ENCODE measurements at places on chromosomes 3 and 15.

DNA sequence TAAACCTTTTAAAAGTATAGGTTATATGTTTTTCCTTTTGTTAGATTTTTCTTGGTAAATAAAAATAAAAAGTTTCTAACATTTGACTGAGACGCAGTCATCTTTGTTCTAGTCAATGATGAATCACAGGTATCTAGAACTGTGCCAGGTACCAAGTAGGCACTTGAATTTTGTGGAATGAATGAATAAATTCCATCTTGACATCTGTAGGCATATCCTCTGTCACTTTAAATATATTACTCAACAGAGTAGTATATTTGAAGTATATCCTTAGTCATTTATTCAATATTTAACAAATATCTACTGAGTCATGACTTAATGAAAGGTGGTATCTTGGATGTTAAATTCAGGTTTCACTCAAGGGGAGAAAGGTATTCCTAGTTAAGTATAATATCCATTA, 828.4 kb downstream of the TUSC7 start:
- no peak for DNase-seq

DNA sequence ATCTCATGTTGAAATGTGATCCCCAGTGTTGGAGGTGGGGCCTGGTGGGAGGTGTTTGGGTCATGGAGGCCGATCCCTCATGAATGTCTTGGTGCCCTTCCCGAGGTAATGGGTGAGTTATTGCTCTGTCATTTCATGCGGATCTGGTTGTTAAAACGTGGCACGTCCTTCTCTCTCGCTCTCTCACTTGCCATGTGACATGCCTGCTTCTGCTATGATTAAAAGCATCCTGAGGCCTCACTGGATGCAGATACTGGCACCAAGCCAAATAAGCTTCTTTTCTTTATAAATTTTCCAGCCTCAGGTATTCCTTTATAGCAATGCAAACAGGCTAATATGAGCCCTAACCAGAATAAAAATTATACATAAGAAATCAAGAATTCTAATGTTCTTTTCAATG, 31.7 kb upstream of the HACD2 start:
- DNase-seq, result no peak

DNA sequence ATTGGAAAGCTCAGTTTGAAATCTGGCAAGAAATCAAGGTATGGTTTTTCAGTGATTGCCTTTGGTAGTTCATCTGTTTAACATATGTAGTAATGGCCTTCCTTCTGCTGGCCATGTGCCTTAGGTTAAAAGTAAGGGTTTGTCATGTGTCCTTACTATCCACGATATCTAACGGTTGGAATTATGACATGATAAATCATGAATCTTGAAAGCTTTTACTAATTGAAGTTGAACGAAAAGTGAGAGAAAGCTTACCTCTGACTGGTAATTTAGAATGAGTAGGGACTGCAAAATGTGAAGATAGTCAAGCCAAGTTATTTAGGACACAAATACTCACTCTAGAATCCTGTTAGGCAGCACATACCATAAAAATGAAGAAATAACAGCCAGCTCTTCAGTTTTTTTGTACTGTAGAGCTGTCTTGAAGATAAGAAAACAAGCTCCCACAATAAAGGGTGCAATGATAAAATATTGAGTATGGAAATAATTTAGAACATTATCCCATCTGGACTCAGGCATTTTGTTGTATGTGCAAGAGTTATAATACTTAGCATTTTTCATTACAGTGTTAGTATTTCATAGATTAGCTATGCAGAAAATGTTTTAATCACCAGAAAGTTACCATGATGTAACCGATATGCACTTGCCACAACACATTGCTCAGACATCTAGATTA, 303.4 kb downstream of the ZNF385D start:
- DNase-seq, result no peak

DNA sequence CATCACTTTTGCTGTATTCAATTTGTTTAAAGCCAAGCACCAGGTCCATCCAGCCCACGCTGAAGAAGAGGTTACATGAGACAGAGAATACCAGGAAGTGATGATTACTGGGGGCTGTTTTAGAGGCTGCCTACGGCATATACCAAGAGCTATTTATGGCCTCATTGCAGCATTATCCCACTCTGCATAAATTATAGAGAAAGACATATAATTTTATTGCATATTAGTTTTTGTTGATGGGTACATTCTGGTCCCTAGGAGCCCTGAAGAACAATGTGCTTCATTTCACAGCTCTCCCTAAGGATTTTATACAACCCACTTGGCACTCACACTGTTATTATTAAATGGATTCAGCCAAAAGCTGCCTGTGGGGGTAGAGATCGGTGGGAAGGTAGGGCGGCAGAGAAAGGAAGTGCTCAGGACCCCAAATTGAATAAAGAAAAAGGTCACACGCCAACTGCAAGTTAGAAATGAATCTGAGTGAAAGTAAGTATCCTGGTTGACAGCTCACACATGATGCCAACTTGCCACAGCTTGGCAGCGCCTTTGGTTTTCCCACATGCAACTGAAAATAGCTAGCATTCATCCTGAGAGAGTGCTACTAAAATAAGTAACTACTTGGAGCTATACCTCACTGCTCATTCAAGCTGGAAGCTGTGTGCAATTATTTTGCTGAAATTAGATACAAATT, 73.7 kb downstream of the CCNL1 start:
- no peak for DNase-seq

DNA sequence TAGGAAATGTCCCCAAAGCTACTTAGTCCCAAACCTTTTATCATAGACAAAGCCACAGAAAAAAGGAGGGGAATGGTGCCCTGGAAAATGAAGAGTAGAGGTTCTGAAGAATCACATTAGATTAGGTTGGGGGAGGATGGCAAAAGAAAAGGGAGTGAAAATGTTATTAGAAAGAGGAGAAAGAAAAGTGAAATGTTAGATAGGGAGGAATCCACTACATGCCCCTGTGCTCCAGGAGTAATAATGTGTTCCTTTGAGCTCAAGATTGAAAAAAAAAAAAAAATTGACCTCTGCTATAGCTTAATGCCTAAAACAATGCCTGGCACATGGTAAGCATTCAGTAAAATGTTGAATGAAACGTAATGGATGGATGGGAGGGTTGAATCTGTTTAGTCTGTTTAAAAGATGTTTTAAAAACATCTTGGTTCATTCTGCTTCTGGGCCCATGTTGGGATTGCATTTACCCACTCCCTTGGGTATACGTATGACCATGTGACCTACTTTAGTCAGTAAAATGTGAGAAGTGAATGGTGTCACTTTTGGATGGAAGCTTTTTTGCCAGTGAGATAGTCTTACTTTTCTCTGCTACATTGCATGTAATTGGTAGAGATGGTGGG, 19.0 kb downstream of the MAPK6 start:
- DNase-seq, result no peak

GRCh38 chr15:32879980-32880379, 162.2 kb downstream of the GREM1 start:
- no peak for DNase-seq

DNA sequence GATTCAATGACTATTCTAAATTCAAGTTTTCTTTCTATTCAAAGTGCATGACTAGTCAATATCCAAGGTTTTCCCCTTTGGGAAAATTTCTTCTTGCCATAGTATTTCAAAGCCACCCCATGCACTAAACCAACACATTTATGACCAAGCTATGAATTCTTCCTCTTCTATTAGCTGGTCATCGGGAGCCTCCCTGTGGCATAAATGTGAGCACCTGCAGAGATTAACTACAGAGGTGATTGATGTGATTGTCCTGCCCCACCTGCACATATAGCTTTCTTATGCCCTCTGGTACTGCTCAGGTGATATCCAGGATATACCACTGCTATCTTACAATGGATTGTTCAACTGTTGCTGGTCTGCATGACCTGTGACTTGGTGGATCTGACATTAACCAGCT, 694.9 kb downstream of the ZBBX start:
- DNase-seq, result no peak

DNA sequence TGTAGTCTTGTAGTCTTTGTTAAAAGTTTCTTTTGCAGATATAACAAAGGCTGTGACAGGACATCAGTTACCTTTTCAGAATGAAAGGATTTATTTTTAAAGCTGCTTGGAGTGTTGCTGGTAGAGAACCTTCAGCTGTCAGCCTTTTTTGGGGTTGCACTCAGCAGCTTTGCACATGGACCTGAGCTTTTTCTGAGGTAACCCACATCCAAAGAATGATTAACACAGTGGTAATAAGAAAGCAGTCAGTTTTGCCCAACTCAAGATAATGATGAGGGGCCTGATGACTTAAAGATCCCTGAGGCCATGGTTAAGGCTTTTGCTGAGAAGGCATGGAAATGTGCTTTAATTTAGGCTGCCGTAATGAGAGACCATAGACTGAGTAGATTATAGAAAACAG, 1042.7 kb downstream of the PLOD2 start:
- DNase-seq, result no peak

DNA sequence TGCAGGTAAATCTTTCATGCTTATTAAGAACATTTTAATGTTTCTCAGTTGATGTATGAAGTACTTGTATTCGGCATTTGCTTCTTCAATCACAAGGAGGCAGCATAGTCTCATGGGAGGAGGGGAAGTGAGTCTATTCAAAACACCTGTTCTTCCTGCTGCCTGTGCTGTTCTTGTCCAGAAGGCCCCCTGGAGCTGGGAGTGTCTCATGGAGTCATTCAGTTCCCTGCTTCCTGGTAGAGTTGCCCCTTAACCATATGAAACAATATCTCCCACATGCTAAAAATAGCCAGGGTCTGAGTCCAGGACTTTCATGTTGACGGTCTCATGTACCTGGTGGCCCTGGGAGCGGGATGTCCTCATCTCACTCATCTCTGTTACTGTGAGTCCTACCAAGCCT, 15.5 kb upstream of the PPP1R2 start:
- DNase-seq, result no peak

DNA sequence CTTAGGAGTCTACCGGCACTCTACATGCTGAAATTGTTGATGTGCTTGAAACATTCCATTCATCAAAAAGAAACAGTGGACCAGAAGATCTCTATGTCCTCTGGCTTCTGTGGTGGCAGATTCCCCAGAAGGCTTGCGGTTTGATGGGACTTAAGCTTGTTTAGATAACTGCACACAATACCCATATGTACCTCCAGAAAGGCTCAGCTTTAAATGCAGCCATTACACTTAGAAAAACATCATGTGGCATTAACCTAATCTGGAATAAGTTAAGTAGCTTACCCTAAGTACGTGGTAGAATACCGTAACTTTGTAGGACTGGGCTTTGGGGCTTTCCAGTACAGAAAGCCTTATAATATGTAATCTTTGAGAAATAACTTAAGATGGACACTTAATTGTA, 187.3 kb downstream of the RBMS3 start:
- no peak for DNase-seq

DNA sequence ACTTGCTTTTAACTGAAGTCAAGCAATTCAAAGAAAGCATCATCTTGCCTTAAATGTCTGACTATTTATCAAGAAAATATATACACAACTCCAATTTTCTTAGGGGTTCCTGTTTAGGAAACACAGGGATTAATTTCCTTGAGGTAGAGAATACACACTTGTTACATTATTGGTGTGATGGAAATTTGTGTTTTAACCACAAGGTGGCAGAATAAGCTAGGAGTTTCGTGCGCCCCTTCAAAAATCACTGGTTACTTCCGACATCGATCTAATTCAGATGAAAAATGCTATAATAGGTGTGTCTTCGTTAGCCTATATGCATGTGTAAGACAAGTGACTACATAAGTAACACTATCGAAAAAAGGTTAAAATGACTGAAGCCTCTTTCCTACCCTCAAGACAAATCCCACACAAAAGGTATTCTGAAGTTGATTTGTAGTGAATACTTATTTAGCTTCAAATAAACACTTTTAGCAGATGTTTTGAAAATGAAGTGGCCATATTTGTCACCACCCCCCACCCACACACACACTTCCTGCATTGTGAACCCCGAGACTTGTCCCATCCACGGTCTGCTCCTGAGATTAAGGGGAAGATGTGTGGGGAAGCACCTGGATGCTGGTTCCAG, 246.5 kb downstream of the ROBO1 start:
- DNase-seq, result no peak

DNA sequence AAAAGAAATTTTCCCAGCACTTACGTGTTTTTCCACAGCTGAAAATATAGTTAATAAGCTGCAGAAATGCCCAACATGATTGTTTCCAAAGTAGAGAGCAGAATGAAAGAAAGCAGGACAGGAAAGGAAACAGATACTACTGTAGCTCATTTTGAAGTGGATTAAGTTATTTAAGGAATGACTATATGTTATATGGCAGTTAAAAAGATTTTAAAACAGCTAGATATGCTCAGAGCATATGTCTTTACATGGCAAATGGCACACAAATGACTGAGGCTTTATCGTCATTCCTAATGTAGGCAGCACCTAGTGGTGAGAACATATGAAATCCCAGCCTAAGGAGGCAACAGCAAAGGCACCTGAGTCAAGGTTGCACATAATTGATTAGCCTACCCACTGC, 106.6 kb upstream of the SEMA6D start:
- DNase-seq, result no peak

- DNase-seq, result no peak
Observed at GRCh38 chr3:74535281-74535680, 79.2 kb downstream of the CNTN3 start.

GRCh38 chr3:111548092-111548491, 6.1 kb downstream of the CD96 start:
- no peak for DNase-seq

DNA sequence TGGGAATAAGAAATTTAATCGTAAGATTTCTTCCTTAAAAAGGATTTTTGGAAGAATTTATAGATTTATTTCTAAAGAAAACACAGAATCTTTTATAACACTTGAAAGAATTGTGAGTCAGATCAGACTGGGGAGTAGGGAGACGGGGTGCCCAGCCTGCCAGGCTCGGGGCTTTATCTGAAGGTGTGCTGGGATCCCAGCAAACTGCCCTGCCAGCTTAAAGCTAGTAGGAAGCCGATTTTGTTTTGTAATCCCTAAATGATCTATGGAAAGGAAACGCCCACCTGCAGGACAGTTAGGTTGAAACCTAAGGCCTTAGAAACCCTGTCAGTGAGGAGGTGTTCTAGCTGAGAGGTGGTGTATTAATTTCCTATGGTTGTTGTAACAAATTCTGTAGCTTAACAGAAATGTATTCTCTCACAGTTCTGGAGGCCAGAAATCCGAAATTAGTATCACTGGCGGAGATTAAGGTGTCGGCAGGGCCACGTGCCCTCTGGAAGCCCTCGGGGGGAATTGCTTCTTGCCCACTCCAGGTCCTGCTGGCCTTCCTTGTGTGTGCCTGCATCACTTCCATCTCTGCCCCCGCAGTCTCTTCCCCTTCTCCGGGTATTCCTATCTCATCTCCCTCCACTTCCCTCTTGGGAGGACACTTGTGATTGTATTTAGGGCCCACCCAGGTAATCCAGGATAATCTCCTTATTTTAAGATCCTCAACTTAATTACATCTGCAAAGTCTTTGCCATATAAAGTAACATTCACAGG, 19.3 kb upstream of the RAB6B start:
- no peak for DNase-seq

Data from GM12891 (cell line).